Panc1 (cell line): ENCODE measurements at places on chromosomes 12 and 14.
A peak's percentile ranks its signal among the peaks of the same experiment; 100 is the strongest.

GRCh38 chr12:120489018-120489417 is 6.9 kb upstream of the DYNLL1 start:
- H3K36me3 ChIP-seq: 0 out of 2 replicates have a peak, but pooled peaks cover 2% of the 10 kb centered on the region
- H3K27me3 ChIP-seq: no peaks in the 10 kb centered on the region
- H3K27ac ChIP-seq: no peak overlapping the region

- no peak for DNase-seq
- no peak overlapping the region for H3K4me3 ChIP-seq
- no peaks in the 10 kb centered on the region for H3K36me3 ChIP-seq
- no peak overlapping the region for H3K27ac ChIP-seq
- no peaks in the 10 kb centered on the region for H3K27me3 ChIP-seq
- no peaks in the 10 kb centered on the region for H3K4me1 ChIP-seq
Measured at GRCh38 chr14:81353691-81354323, 46.3 kb downstream of the STON2 start.

DNA sequence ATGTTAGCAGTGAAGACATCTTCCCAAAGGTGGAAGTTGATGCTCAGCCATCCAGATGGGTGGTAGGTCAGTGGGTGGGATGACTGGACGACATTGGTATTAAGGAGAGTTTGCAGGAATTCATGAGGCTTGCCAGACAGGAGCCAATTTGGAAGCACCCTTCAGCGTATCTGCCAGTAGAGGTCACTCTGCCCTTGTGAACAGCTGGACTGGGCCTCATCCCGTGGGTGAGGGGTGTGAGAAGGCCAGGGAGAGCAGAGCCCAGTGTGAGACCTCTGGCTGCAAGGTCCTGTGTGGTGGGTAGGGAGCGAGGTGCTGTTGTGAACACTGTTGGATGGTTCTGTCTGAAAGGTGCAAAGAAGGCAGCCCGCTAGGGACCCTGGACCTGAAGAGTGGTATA is 37.7 kb downstream of the SLC5A8 start:
- no peaks in the 10 kb centered on the region for H3K36me3 ChIP-seq
- no peak overlapping the region for H3K27ac ChIP-seq
- no peaks in the 10 kb centered on the region for H3K27me3 ChIP-seq
- H3K4me1 ChIP-seq: no peaks in the 10 kb centered on the region

GRCh38 chr14:37483672-37484071 is 111.4 kb downstream of the FOXA1 start:
- no peaks in the 10 kb centered on the region for H3K27me3 ChIP-seq
- no peak overlapping the region for H3K27ac ChIP-seq
- no peaks in the 10 kb centered on the region for H3K36me3 ChIP-seq
- H3K4me1 ChIP-seq: no peaks in the 10 kb centered on the region
- no peak for DNase-seq
- no peak overlapping the region for H3K4me3 ChIP-seq

DNA sequence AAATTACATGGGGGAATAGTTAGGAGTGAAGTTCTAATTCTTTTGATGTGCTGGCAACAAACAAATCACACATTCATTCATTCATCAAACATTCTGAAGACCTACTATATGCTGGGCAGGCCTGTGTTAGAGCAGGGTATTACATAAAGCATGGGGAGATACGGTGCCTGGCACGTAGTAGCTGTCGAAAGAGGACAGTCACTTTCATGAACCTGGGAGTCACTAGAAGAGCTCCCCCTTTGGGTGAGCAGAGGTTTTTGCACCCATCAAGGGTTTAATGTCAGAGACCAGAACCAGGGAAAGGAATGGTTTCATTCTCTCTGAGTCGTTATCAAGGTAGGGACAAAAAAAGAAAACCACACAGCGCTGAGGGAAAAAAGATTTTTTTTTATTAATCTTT is 10.0 kb downstream of the LHX5 start:
- H3K4me3 ChIP-seq: no peak overlapping the region
- no peak overlapping the region for H3K27ac ChIP-seq
- peaks cover 27% of the 10 kb centered on the region for H3K27me3 ChIP-seq

GRCh38 chr12:10364815-10365622 is 24.8 kb downstream of the KLRK1 start:
- no peaks in the 10 kb centered on the region for H3K27me3 ChIP-seq
- no peaks in the 10 kb centered on the region for H3K36me3 ChIP-seq
- DNase-seq: peak; percentile 72
- H3K4me3 ChIP-seq: peak overlapping the region; percentile 73
- peaks cover 21% of the 10 kb centered on the region for H3K4me1 ChIP-seq

DNA sequence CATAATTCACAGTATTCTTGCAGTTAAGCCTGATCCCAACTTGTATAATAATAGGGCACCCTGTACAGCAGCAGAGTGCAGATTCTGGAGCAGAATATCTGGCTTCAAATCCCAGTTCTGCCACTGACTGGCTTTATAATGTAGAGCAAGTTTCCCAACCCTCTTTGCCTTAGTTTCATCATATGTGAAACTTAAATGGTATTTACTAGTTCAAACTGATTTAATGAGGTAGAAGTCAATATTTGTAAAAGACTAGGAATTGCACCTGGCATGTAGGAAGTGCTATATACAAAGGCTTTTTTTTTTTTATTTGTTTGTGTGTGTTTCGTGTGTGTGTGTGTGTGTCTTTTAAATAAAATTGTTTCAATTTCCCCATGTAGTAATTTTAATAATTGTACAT is 125.9 kb downstream of the CCER1 start:
- no peaks in the 10 kb centered on the region for H3K4me1 ChIP-seq
- no peak overlapping the region for H3K27ac ChIP-seq
- no peaks in the 10 kb centered on the region for H3K27me3 ChIP-seq
- no peaks in the 10 kb centered on the region for H3K36me3 ChIP-seq
- DNase-seq: no peak

GRCh38 chr14:68968051-68968450 is 11.1 kb downstream of the ACTN1 start:
- peaks cover 58% of the 10 kb centered on the region for H3K4me1 ChIP-seq
- H3K36me3 ChIP-seq: 0 out of 2 replicates have a peak, but pooled peaks cover 9% of the 10 kb centered on the region
- no peaks in the 10 kb centered on the region for H3K27me3 ChIP-seq
- no peak for DNase-seq

DNA sequence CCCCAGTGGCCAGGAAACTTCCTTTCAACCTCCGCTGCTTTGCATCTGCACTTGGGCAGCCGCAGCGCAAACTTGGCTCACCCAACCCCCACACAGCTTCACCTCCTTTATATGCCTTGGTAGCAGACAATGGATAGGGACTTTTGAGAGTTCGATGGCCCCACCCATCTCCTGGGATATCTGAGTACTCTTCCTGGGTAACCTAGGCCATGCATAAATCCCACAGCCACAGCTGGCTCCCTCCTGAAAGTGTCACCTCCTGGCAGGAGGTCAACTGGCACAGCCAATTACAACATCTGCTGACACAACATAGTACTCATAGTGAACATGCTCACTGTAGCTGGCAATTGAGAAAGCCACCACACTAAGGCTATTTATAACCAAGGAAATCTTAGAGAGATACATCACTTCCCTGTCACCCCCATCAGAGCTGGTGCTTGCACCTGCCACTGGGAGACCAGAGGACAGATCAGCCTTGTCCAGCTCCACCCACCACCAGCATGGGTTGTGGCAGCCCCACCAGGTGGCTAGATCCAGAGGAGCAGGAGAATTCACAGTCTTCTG is 410.0 kb downstream of the SYT1 start:
- no peaks in the 10 kb centered on the region for H3K36me3 ChIP-seq
- no peaks in the 10 kb centered on the region for H3K4me1 ChIP-seq
- no peak for DNase-seq
- H3K27ac ChIP-seq: no peak overlapping the region
- no peak overlapping the region for H3K4me3 ChIP-seq

DNA sequence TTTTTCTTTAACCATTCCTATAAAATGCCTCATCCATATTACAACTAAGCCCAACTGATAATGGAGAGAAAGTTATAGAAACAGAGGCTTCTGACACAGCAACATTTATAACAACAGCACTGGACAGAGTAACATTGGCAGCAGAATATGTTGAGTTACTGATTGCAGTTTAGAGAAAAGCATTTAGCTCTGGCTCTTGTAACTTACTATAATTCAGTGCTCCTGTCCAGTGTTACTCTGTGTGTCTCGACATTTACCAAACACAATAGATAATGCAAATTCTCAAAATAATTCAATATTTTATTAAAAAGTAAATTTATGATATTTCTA is 356.1 kb downstream of the CEP128 start:
- H3K4me3 ChIP-seq: no peak overlapping the region
- DNase-seq: no peak
- H3K27ac ChIP-seq: no peak overlapping the region
- no peaks in the 10 kb centered on the region for H3K27me3 ChIP-seq
- H3K36me3 ChIP-seq: no peaks in the 10 kb centered on the region
- H3K4me1 ChIP-seq: no peaks in the 10 kb centered on the region

DNA sequence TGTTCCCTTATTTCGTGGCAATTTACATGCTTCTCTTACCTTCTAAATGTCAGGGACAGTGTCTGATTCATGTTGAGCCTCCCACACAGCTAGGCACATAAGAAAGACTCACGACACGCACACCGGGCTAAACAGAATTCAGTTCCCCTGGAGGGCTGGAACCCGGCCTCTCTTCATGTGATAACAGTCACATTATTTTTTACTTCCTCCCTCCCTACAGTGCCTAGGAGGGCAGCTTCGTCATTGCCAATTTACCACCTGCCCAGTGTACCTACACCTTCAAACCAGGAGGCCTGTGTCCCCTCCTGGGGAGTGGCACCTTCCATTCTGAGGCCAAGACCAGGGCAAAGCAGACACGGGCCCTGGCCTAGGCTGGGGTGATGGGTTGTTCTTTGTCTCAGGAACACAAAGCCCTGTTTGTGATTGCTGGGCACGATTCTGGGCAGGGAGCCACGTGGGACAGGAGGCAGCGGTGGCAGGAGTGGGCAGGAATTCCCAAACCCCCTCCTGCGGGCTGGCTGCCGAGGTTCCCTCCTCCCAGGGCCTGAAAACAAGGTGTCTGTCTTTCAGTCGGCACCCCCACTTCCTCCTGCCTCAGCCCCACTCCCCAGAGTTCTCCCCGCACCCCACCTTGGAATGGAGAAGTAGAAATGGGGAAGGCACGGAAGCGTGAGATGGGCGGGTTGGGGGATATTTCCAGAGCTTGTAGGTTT is 6.8 kb upstream of the RASAL1 start:
- no peak overlapping the region for H3K4me3 ChIP-seq
- H3K27me3 ChIP-seq: no peaks in the 10 kb centered on the region
- no peak overlapping the region for H3K27ac ChIP-seq
- H3K4me1 ChIP-seq: peaks cover 11% of the 10 kb centered on the region
- no peak for DNase-seq
- H3K36me3 ChIP-seq: no peaks in the 10 kb centered on the region

DNA sequence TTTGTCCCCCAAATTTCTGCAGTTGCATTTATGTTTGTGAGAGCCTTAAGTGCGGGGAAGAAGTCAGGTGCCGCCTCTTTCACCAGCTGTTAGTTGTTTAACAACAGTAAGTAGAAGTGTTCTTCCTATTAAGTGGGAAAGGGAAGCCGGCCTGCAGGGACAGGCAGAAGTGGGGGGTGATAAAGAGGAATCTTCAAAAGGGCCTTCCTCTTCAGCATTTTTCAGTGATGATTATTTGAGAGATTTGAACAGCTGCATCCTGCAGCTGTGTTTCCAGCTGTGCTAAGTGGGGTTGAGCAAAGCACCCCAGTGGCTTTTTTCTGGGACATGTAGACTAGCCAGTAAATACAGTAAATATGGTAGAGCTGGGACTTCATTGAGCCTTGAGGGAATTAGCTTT is 32.1 kb upstream of the SLC38A1 start:
- H3K27ac ChIP-seq: no peak overlapping the region
- H3K36me3 ChIP-seq: no peaks in the 10 kb centered on the region
- no peak for DNase-seq

DNA sequence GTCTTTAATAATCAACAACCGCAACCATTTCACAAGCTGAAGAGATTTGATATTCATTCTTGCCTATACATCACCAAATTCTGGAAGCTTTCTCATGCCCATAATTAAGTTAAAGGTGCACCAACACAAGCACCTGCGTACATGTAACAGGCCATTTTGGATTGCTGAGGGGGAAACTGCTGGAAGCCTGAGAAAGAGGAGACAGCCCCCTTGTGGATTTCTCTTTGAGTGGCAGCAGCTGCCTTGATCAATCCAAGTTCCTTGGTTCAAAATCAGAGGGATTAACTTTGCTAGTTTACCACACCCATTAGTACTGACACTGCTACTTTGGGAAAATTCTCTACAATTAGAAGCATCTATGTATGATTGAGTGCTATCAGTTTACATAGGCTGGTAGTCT is 321.1 kb downstream of the NOVA1 start:
- H3K4me3 ChIP-seq: no peak overlapping the region
- no peak overlapping the region for H3K27ac ChIP-seq
- no peaks in the 10 kb centered on the region for H3K36me3 ChIP-seq
- no peak for DNase-seq
- no peaks in the 10 kb centered on the region for H3K27me3 ChIP-seq

DNA sequence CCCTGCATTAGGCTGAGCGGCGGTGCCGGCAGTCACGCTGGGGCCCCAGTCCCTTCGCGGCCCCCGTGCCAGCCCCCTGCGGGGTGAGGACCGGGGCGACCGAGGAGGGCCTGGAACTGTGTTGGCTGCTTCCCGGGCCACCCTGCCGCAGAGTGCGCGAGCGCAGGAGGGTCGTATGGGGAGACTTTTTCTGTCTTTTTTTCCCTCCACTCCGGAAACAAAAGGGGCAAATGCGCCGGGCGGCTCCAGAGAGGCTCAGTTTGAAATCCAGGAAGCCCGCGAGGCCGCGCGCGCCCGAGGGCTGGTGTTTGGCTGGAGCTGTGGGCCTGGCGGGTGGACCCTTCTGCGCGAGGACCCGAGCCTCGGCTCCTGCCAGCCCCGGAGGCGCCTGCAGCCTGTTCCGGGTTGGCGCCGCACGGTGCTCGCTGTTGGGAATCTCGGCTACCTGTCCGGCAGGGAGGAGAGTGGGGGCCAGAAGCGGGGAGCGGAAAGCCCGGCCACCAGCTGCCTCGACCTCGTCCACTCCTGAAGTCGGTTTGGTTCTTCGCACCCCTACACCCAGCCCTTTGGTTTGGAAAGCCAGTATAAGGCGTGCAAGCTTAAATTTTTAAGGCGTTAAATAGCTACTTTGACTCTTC is 638 bp downstream of the PLEKHG3 start:
- peak overlapping the region; percentile 76 for H3K4me3 ChIP-seq
- H3K36me3 ChIP-seq: no peaks in the 10 kb centered on the region; the same call in none of the 2 replicates
- no peaks in the 10 kb centered on the region for H3K27me3 ChIP-seq
- DNase-seq: no peak

DNA sequence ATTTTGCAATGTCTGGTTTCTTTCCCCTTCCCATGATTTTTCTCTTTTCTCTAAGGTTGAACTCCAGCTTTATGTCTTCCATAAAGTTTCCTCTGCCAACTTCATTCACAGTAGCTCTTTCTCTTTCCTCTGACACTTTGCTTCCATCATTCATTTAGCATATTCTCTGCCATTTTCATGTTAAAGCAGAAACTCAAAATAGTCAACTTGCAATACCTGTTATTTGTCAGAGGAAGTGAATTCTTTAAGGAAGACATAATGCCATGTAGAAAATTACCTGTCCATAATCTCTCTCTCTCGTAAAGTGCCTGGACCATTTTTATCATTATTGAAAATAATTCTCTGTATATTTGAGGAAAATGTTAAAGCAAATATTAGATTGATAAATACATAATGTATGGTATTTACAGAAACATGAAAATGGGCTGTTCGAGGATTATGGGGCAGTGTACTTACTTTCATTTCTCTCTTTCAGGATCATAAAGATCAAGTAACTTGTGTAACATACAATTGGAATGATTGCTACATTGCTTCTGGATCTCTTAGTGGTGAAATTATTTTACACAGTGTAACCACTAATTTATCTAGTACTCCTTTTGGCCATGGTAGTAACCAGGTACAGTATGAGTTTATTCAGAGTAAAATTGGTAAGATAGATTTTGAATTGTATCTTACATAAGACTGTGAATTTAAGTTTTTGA is 12.6 kb downstream of the NEDD1 start:
- peaks cover 2% of the 10 kb centered on the region; the same call in 1 of the 2 replicates for H3K36me3 ChIP-seq
- no peak for DNase-seq
- no peak overlapping the region for H3K27ac ChIP-seq
- H3K4me1 ChIP-seq: no peaks in the 10 kb centered on the region
- no peak overlapping the region for H3K4me3 ChIP-seq
